ENCODE measurements at places on chromosomes 6 and 20. TPM values are rescaled to one million over a fixed set of nuclear protein-coding genes. Genes with fewer than 3 reads are reported as not detected.

- DNase-seq, result no peak
Observed at GRCh38 chr6:151036869-151037680, 171.6 kb downstream of the MTHFD1L start.

DNA sequence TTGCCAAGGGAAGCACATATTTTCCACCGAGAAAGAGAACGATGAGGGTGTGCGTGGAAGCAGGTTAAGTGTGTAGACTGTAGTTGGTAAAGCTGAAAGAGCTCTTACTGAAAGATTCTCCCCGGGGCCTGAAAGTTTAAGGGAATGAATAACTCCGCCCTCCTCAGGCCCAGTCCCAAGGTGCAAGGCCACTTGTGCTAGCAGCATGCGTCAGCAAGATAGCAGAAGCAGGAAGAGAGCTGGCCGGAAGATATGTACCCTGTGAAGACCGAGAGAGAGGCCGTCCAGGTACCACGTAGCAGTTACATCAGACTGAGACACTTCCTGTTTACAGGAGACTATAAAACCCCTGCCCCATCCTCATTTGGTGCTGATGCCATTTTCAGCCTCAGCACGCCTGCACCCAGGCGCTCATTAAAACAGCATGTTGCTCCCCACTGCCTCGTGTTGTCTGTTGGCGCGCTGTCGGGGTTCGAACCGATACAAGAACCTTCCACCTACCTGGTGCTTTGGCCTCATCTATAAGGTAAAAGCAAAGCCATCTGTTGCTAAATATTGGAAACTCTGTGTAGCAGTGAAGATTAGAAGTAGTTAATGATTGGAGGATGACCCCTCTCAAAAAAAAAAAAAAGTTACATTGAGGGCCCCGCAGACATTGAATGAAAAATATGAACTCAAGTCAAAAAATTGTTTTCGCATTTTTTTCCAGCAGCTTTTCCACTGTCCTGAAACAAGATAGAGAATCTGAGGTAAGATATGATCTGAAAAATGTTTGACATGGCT, 18.6 kb upstream of the FAM135A start:
- DNase-seq, result peak; percentile 97

GRCh38 chr6:145073811-145074210, 661.5 kb downstream of the EPM2A start:
- no peak for DNase-seq

DNA sequence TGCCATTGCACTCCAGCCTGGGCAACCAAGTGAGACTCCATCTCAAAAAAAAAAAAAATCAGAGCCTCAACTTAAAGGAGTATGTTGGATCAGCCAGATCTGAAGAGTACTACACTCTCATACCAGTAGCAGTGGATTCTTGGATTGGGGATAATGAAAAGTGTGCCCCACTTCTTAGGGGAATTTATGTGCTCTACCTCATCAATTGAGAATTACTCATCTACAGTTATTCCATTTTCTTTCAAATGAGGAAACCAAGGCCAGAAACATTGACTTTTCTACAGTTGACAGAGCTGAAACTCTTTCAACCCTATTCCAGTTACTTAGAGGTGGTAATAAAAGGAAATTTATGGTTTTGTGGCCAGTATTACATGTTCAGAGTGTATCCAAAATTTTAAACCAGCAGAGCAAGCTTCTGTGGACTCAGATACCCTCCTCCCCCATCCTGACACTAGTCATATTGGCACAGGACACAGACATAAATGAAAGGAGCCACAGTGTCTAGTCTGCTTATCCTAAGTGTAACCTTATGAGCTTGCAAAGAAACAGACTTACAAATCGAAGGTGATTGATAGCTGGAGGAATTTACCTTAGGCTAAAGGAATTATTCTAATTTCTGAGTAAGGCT, 51.2 kb downstream of the ORC3 start:
- DNase-seq, result no peak

GRCh38 chr6:161917645-161918044, 643.8 kb upstream of the AGPAT4 start:
- DNase-seq, result no peak

DNA sequence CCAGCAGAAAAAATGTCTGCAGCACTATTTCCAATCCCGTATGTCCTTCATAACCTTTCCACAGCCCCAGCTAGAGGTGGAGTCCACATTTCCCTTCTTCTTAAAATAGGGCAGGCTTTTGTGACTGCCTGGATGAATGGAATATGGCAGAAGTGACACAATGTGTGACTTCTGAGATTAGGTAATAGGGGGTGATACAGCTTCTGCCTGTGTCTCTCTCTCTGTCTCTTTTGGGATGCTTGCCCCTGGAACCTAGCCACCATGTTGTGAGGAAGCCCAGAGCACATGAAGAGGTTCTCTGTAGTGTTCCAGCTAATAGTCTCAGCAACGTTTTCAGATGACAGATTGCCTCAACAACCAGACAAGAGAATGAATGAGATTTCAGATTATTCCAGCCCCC, 51.4 kb downstream of the CLIC5 start:
- DNase-seq, result no peak

GRCh38 chr6:38413102-38413800, 226.5 kb downstream of the BTBD9 start:
- DNase-seq, result no peak

GRCh38 chr6:4352322-4352669, 216.9 kb upstream of the ECI2 start:
- DNase-seq, result no peak

Gene TGM3
- not detected for total RNA-seq

Gene MCHR2
- not detected for total RNA-seq

Gene OPN5
- not detected for total RNA-seq

Gene OXT
- total RNA-seq, result not detected

Gene PNLDC1
- not detected for total RNA-seq

Gene GPR63
- 3.6 TPM for total RNA-seq

Gene JAG1
- 0.36 TPM for total RNA-seq

Gene FRK
- total RNA-seq, result 0.22 TPM

Gene CST2
- total RNA-seq, result not detected

Gene DDX39B
- total RNA-seq, result 539 TPM

Measured in K562 (cell line).